T-helper 22 cell (primary cell): ENCODE measurements at places on chromosomes 11 and 22.

- no peak for DNase-seq
Observed at GRCh38 chr11:128886406-128887124, 4.6 kb upstream of the KCNJ5 start.

DNA sequence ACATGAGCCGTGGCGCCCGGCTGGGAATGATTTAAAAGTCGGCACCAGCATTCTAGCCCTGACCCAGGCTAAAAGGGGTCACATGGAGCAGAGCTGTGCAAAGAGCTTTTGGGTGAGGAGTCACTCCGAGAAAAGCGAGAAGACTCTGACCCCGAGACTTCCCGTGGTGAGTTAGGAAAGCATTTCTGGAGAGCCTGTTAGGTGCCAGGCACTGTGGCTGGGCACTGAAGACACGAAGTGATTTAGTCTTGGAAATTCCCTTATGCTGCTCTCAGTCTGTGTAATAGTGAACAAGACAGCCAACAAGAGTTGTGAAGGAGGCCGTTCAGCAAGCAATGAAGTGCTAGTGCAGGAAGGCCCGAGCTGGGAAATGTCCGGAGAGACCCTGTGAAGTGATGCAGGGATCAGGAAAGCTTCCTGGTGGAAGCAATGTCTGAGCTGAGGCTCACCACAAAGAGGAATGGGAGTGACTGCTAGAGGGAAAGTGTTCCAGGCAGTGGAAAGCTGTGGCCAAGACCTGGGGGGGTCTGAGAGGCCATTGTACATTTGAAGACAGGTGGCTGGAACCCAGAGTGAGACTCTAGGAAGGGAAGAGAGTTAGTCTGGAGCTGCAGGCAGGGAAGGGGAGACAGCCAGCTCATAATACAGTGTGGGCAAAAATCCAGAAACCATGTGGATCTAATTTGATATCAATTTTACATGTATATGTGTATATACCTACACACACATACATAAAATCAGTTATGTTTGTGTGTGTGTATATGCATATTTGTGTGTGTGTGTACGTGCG, 31.6 kb downstream of the MARK2 start:
- no peak for DNase-seq

DNA sequence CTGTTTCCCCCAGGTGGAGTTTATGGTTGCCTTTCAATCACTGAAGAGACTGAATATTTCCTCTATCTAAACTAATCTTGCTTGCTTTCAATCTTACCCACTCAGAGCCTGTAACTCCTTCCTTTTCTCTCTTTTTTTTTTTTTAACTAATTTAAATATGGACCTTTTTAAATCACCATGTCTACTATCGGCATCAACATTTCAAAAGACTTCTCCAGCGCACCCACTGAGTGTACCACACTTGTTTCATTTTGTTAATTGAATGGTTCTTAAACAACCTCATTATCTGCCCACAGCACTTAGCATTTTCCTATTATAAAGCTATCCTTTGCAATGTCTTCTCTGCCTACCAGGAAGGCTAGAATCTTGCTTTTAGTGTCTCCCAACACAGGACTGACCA, 1212.5 kb downstream of the LRRC4C start:
- no peak for DNase-seq

DNA sequence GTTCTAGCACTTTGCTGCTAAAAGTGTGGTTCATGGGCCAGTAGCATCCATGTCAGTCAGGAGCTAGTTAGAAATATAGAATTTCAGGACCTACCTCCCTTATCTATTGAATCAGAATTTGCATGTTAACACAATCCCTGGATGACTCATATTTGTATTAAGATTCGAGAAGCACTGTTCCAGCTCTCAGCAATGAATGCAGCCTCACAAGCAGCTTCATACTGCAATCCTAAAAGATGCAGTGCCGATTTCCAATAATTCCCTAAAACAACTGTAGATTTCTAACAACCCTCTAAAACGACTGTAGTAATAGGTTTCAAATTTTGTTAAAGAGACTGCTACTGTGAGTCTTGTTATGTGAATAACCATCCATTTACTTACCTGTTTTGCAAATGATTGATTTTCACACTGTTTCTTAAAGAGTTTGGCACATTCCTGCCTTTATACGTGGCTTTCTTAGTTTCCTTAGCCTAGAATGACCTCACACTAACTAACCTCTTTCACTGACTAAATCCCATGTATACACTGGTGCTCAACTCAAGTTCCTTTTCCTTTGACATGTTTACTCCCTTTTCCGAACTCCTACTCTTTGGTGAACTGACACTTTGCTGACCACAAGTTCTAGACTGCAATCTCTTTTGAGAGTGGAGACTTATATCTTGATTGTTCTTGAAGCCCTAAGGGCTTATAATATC, 511.8 kb downstream of the METTL15 start:
- DNase-seq: no peak

GRCh38 chr22:24118689-24119384, 62.5 kb upstream of the SUSD2 start:
- DNase-seq: no peak

- DNase-seq: no peak
Observed at GRCh38 chr11:100851147-100851546, 164.1 kb downstream of the ARHGAP42 start.

DNA sequence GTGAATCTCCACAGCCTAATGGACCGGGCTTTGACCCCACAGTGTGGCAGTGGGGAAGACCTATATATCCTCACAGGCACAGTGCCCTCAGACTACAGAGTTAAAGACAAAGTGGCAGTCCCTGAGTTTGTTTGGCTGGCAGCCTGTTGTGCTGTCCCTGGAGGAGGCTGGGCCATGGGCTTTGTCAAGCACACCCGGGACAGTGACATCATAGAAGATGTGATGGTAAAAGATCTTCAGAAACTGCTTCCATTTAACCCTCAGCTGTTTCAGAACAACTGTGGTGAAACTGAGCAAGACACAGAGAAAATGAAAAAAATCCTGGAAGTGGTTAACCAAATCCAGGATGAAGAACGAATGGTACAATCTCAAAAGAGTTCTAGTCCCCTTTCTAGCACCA, 39.0 kb downstream of the ENDOD1 start:
- DNase-seq: no peak

- DNase-seq: no peak
Observed at GRCh38 chr22:35488513-35488912, 52.1 kb upstream of the RASD2 start.

DNA sequence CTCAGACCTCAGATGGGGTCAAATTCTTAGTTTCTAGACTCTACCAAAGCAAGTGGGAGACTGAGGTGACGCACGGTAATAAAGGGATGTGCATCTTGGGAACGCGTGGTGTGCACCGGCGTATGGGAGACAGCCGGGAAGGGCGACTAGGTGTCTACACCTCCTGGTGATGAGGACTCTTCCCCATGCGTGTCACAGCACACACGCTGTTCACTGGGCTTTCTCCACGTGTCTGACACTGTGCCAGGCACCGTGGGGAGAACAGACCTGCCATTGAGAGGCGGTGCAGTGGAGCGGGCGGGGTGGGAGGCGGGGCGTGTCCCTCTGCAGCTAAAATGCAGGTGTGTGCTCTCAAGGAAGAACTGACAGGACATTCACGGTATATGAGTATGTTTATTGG, 5.3 kb downstream of the FXYD6 start:
- DNase-seq: no peak
